ENCODE measurements at places on chromosomes 11 and 22.
A peak's percentile ranks its signal among the peaks of the same experiment; 100 is the strongest.

- no peak for DNase-seq
These were observed 518 bp upstream of the GALNT18 start for GRCh38 chr11:11622340-11622706.

- DNase-seq = no peak
These were observed 7.5 kb upstream of the NAALADL1 start for GRCh38 chr11:65065851-65066250.

DNA sequence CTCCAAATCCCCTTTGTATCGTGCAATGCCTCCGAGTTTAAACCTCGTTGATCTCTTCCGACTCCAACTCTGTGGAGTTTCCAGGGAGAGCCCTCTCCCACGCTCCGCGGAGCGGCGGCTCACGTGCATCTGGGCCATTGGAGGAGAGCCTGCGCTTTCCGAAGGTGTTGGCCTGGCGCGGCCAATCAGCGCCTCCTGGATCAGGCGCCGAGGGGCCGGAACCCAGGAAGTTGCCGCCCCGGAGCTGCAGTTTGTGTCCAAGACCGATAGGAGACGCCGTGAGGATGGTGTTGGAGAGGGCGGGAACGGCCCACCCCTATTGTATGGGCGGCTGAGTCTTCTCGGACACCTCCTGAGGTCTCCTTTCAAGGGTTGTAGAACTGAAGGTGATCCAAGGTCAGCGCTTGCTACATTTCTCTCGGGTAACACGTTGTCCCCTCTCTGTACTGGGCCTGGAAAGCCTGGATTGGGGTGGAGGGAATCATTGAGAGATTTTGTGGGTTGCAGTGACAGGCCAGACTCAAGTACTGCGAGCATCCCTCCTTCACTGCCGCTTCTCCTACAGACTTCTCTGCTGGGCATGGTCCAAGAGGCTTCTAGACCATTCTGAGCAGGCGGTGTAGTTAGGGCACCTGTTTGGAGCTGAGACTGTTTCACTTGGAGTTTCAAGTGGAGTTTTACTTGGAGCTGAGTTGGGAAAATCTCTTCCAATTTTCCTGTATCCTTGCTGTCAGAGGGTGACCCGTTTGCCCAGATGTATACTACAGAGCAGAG lies 1.7 kb downstream of the ADAMTS15 start:
- no peak for DNase-seq

- DNase-seq = no peak
These were observed 9.4 kb downstream of the DGCR8 start for GRCh38 chr22:20089226-20089976.

- no peak for DNase-seq
These were observed 219.7 kb downstream of the BARX2 start for GRCh38 chr11:129595038-129595962.

DNA sequence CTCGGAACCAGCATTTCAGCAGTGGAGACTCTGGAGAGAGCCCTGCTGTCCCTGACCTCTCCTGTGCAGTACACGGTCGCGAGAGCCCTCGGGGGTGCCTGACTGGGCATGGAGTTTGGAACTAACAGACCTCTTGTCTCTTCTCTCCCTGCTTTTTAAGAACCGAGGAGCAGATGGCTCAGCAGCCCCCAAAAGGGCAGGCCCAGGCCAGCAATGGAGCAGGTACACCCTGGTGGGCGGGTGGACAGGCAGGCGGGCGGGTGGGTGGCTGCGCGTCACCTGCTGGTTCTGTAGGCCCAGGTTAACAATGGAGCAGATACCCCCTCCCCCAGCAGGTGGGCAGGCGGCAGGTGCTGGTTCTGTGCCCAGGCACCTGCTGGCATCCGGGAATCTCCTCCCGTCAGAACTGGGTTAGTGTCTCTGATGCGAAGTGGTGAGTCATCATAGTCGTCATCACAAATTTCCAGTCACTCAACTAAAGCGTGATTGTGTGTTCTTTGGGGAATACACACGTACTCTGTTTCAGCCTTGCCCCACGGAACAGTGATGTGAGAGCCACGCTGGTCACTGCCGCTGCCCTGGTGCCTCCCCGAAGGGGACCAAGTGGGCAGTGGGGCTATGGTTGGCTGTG lies 41.1 kb downstream of the GRAMD4 start:
- DNase-seq = peak; percentile 72

- DNase-seq = no peak
These were observed 42.6 kb upstream of the SCUBE2 start for GRCh38 chr11:9133956-9134355.

DNA sequence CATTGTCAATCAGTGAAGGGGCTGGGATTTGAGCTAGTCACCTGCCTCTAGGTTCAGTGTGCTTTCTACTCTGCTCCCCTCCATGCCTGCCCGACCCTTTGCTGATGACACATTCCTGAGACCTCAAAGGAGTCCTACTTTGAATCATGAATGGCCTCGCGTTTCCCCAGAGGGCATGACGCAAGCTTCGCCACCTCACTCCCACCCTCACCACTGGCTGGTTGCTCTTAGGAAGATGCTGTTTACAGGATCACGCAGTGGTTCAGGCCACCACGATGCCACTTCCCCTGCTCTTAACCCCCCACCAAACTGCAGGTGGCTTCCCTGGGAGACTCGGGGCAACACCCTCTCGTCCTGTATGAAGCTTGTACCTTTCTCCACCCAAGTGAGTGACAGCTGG lies 62.9 kb upstream of the B3GAT1 start:
- DNase-seq = no peak

- DNase-seq = peak; percentile 31
These were observed 3.4 kb upstream of the SCUBE1 start for GRCh38 chr22:43346521-43346929.

DNA sequence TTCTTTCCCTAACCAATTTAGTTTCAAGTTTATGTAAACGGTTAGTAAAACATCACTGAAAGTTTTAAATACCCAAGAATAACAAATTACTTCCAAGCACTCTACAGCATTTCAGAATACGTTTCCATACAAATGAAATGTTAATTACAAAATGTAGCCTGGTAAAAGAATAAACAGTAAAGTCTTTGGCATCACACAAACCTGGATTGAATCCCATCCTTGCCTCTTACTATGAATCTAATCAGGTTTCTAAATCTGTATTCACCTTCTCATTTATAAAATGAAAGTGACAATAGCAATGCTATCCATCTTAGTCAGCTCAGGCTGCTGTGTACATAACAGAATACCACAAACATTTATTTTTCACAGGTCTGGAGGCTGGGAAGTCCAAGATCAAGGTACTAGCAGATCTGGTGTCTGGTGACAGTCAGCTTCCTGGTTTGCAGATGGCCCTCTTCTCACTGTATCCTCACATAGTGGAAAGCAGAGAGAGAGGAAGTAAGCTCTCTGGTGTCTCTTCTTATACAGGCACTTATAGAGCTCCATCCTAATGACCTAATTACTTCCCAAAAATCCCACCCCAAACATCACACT lies 19.2 kb downstream of the FAM168A start:
- peak; percentile 11 for DNase-seq

DNA sequence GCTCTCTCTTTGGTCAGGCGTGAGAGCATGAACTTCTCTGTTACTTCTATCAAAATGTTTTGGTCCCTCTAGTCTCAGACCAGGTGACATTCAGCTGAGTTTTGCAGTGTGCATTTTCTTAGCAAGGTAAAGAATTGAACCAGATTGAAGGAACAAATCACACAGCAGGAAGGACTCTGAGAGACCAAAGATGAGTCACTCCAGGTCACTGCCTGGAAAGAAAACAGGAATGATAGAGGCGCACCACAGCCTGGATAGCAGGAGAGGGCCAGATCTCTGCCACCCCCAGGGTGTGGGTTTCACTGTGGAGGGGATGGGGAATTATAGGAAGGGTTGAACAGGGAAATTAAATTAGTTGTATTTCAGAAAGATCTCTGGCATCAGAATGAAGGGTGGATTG lies 788.3 kb downstream of the NTM start:
- no peak for DNase-seq

- DNase-seq = no peak
These were observed 14.6 kb downstream of the MN1 start for GRCh38 chr22:27786965-27787364.

DNA sequence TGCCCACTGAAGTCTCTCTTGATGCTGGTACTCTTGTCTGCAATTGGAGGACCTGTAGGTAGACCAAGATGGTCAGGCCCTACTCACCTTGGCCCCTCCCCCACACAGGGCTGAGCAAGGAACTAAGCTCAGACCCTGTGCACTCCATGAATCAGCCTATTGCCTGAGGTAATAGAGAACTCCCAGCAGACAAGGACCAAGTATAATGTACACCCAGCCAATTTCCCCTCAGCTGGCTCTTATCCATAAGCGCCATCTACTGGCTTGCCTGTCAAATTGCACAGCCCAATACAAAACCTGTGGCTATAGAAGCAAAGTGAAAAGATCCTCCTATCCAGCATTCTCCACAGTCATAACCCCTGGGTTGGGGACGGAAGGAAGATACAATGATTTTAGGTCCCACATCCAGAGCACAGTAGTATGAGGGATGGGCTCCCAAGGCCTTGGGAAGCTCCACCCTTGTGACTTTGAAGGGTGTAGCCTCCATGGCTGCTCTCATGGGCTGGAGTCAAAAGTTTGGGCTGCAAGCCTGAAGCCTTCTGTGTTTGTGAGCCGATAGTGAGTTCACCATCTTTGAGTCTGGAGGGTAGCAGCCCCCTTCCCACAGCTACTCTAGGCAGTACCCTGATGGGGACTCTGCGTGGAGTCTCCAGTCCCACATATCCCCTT lies 56.0 kb downstream of the GLYATL2 start:
- DNase-seq = peak; percentile 80

GRCh38 chr22:49763138-49763537 lies 64.5 kb downstream of the BRD1 start:
- DNase-seq = no peak

DNA sequence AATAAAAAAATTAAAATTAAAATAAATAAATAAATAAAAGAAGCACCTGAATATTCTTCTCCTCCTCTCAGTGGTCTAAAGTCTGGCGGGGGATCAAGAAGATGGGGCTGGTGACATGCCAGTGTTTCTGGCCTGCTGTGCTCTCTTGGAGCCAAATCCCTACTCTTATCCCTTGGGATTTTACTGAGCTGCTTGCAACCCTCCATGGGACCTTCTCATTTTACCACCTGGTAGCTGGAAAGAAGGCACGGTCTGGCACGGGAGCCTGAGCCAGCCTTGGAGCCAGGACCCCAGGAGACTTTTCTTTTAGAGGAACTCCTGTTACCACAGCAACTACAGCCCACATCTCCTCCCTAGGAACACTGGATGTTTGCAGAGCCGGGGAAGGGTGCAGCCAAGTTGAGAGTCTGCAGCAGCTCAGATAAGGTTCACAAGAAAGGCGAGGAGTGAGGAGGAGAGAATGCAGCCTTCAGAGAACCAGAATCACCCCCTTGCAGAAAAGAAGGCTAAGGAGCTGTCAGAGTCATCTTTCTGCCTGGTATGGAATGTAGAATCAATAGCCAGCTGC lies 21.4 kb downstream of the CD6 start:
- no peak for DNase-seq

GRCh38 chr22:24529898-24530297 lies 25.0 kb downstream of the GUCD1 start:
- no peak for DNase-seq

DNA sequence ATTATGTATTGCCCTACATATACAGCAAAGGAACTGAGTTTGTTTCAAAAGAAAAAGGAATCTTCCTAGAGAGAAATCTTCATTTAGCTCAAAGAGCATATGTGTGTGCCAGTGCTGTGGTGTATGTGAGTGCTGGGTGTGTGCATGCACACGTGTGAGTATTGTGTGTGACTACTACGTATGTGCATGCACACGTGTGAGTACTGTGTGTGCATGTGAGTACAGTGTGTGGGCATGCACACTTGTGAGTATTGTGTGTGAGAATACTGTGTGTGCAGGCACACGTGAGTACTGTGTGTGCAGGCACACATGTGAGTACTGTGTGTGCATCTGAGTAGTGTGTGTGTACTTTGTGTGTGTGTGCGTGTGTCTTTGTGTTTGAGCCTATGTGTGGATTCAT lies 651.0 kb upstream of the B3GAT1 start:
- no peak for DNase-seq

- DNase-seq = no peak
These were observed 11.0 kb upstream of the UCP3 start for GRCh38 chr11:74019860-74020259.

DNA sequence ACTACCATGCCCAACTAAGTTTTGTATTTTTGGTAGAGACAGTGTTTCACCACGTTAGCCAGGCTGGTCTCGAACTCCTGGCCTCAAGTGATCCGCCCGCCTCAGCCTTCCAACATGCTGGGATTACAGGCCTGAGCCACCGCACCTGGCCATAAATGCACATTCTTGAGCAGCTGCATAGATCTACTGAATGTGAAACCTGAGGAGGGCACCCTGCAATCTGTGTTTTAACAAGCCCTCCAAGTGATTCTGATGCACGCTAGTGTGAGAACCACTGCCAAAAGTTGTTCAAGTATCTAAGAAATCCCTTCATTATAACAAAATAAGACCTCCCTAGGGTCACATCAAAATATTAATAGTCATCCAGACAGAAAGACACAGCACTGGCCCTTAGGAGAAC lies 89.3 kb downstream of the RDX start:
- no peak for DNase-seq

DNA sequence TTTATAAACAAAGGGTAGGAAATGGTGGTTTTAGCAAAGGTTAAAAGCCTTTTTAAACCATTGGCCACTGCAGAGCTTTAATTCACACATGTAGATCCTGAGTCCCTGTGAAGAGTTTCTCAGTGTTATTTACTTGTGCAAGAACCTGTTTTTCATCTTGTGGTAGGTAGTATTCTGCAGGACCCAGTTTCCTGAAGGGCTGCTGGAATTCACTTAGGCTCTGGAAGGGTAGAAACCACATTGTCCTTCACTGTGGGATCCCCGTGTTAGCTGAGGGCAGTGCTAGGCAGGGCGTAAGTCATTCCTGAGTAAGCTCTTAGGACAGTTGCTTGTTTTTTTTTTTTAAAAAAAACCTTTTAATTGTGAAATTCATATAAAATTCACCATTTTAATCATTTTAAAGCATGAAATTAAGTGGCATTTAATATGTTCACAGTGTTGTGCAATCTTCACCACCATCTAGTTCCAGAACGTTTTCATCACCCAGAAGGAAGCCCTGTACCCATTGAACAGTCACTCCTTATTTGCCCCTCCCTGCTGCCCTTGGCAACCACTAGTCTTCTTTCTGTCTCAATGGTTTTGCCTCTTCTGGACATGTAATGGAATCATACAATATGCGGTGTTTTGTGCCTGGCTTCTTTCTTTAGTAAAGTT lies 77.7 kb downstream of the C22orf31 start:
- DNase-seq = no peak

GRCh38 chr22:48187356-48187755 lies 1424.9 kb downstream of the TBC1D22A start:
- DNase-seq = no peak

DNA sequence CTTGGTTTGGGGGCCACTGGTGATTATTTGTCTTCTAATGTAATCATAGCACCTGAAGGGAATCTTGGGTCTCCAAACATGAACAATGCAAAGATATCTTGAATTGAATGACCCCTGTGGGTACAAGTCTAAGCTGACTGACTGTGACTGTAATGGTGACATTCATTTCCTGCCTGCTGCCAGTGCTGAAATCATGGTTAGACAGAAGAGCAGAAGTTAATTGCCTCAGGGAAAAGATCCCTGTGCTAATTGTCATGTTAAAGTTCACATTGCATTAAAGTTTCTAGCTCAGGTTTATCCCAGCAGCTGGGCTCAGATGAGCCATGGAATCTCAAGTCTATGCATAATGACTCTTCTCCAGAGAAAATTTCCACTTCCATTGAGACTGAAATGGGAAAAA lies 772.0 kb downstream of the ETS1 start:
- no peak for DNase-seq
